NCI-H2081 (cell line): ENCODE measurements at places on chromosomes 3 and 15.

- DNase-seq, result no peak
Observed at GRCh38 chr3:112635674-112636073, 5.3 kb downstream of the CCDC80 start.

DNA sequence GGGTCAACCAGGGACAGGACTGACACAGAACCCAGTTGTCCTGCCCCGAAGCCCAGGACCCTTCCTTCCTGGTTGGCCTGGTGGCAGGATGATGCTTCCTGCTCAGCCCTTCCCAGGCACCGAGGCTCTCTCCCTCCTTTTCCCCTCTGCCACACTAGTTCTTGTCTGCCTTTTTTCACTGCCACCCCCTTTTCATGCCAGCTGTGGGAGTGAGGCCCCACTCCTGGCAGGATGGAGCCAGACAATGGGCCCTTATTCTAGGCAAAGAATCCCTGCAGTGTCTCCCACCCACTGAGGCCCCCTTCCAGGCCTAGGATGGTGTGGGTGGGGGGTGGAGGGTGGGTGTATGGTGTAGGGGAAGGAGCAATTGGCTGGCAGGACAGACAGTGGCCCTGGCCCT lies 1.1 kb upstream of the SCAMP5 start:
- DNase-seq, result peak; percentile 43

GRCh38 chr15:87901008-87901407 lies 355.5 kb downstream of the NTRK3 start:
- DNase-seq, result no peak

DNA sequence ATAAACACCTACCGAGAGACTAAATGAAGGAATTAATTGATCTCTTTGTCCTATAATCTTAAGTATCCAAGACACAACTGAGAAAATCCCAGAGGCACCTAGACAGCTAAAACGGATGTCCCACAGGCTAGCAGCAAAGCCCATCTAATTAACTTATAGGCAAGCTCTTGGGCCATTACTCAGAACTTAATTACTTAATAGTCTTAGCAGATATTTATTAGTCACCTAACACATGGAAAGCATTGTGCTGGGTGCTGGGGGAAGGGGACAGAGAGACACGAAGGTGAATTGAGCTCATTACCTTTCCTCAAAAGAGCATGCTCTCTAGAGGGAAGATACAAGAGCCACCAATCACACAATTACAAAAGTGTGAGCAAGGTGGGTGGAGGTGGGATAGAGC lies 189.8 kb upstream of the PROK2 start:
- no peak for DNase-seq

- no peak for DNase-seq
Observed at GRCh38 chr15:30859091-30859874, 44.4 kb upstream of the FAN1 start.

- no peak for DNase-seq
Observed at GRCh38 chr15:47696351-47696750, 21.0 kb upstream of the SEMA6D start.

DNA sequence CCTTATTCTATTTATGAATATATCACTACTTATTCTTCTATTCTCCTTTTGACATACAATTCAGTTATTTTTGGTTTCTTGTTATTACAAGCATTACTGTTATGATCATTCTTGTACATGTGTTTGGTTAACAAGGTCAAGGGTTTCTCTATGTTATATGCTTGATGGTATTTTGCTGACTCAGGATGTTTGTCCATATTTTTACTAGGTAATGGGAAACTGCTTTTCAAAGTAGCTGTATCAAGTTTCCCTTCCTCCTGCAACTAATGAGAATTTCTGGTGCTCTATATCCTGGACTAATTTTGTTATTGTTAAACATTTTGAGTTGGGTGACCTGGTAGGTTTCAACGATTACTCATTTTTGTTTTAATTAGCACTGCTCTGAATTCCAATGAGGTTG lies 841.0 kb downstream of the OTOL1 start:
- no peak for DNase-seq

- DNase-seq, result no peak
Observed at GRCh38 chr3:16066975-16067374, 107.5 kb upstream of the GALNT15 start.

DNA sequence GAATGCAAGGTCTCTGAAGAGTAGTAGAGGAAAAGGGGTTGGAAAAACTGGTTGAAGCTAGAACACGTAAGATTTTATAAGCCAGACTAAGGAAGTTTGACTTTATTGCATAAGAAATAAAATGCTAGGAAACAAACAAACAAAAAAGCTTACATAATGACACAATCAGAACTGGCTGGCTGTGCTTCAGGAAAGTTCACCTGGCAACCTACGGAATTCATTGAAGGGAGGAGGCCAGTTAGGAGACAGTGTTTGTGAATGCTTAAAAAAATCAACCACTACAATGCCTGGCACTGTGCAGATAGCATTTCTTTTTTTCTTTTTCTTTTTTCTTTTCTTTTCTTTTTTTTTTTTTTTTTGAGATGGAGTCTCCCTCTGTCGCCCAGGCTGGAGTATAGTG lies 1.9 kb upstream of the ICE2 start:
- no peak for DNase-seq

- peak; percentile 59 for DNase-seq
Observed at GRCh38 chr3:85474241-85474640, 515.5 kb downstream of the CADM2 start.

GRCh38 chr15:70083418-70083817 lies 14.3 kb downstream of the TLE3 start:
- no peak for DNase-seq

GRCh38 chr15:100434561-100434960 lies 92.8 kb upstream of the ADAMTS17 start:
- no peak for DNase-seq

- DNase-seq, result no peak
Observed at GRCh38 chr3:57840473-57840872, 84.4 kb downstream of the SLMAP start.

- no peak for DNase-seq
Observed at GRCh38 chr3:52827441-52827840, 3.0 kb downstream of the ITIH4 start.

- DNase-seq, result no peak
Observed at GRCh38 chr3:138846262-138846791, 11.6 kb upstream of the PIK3CB start.

- no peak for DNase-seq
Observed at GRCh38 chr15:65559941-65560340, 29.7 kb downstream of the HACD3 start.

DNA sequence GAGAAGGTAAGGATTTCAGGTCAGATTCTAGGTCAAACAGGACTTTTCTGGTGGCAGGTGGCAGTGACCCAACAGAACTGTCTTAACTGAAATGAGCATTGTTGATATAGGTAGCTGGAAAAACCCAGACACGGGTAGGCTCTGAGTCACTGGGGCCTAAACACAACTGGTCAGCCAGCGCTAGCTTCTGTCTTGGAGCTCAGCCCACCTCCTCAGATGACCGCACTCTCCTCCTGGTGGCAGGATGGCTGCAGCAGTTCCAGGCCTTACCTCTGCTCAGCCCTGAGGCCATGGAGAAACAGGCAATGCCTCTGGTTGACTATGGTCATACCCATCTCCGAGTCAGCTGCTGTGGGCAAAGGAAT lies 61.1 kb upstream of the GATA2 start:
- DNase-seq, result no peak

DNA sequence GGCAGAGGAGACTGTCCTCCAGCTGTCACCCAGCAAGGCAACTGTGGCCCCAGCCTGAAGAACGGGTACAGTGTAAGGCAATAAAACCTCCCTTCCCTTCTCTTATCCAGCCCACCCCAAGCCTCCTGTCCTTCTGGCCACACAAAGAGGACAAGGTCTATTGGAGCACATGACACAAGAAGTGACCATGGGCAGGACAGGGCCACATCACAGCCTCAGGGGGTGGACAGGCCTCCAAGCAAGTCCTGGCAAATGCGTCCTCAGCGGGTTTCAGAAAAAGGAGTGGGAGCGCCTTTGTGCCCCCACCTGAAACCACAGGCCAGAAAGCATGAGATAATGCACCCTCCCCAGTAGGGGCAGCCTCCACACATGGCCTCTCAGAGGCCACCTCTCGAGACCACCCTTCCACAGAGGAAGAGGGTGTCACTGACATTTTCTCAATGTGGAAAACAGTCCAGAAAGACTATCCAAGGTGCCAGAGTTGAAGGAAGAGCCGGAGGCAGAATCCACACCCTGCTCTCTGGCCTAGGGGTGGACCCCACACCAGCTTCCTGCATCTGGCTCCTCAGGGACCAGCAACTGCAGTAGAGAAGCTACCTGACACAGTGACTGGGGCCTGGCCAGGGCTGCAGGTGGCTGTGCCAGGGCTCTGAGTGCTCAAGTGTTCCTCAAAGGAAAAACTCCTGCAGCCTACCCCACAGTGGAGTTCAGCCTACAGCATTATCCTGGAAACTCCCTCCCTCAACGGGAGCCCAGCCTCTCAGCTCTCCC lies 43.9 kb downstream of the CCDC12 start:
- DNase-seq, result no peak

DNA sequence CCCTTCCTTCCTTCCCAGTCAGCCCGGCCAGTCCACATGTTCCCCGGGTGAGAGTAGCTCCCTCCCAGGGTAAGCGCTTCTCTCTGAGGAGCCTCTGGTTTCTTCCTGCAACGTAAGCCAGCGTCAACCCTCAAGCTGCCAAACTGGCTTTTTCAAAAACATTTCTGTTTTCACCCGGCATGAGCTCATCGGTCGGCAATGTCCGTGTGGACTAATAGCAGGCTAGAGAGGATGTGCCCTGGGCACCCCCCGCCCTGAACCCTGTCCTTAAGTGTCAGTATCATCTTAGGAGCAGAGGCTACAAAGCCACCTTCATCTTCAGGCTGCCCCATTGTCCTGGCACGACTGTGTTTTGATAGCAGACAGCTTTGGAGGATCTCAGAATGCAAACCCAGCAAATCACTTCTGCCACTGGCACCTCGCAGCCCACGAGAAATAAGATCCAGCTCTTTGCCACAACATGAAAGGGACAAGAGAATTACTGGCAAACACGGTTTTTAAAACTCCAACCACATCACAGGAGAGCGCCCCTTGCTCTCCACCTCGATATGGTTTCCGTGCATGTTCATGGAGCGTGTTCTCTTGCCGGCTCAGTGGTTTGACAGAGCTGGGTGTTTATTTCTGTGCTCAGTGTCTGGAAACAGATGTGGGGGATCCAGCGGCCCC lies 9.9 kb downstream of the ALDH1A3 start:
- no peak for DNase-seq

GRCh38 chr3:13110678-13111116 lies 37.5 kb upstream of the IQSEC1 start:
- peak; percentile 32 for DNase-seq

DNA sequence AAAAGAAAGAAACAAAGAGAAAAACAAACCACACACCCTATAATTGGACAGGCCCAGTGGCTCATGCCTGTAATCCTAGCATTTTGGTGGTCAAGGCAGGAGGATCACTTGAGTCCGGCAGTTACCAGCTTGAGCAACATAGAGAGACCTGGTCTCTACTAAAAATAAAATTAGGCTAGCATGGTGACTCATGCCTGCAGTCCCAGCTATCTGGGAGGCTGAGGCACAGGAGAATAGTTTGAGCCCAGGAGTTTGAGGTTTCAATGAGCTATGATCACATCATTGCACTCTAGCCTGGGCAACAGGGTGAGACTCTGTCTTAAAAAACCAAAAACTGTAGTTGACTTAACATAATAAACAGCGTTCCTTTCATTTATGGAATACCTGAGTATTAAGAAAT lies 72.3 kb upstream of the ST3GAL6 start:
- DNase-seq, result no peak

- DNase-seq, result no peak
Observed at GRCh38 chr3:145326666-145327065, 834.3 kb downstream of the PLOD2 start.

GRCh38 chr3:172397716-172398405 lies 50.4 kb downstream of the GHSR start:
- DNase-seq, result no peak

DNA sequence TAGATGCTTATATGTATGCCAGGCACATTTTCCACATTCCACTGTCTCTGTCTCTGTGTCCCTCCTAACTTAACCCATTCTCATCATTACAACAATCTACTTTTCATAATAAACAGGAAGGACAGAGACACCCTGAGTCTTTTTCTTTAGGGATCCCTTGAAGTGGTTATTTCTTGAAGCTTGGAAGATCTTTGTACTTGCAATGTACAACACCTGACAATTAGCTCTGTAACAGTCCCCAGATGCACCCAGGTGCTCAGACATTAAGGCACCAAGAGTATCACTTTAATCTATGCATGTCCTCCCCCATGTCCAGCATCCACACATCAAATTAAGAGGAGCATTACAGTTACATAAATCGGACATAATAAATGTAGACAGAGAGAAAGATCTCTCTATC lies 309.6 kb upstream of the KCNH8 start:
- DNase-seq, result no peak

DNA sequence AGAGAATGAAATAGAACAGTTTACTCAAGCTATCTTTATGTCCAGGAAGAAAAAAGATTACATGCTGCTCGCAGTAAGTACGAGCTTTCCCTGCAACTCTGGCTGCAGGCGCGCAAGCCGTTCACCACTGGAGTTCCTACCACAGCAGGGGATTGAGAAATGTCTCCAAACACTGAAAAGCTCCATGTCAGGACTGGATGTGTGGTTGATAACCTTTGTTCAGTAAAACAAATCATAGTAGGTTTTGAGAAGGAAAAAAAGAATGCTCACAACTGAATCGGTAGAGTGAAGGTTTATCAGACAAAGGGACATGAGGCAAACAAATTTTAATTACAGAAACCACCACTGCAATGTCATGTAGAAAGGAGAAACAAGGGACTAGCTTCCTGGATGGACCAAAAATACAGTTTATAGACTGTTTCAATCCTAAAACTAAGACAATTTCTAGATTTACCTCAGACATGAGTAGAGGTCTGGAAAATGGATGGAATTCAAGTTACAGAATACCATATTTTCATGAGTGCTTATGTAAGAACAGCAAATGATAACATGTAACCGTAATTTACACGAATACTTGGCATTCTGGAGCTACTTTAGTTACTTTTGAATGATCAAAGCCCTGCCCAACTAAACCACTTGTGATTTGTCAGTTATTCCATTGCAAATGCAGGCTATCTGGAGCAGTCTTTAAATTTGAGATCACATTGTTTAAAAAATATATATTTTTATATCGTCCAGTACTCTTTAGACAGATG lies 471.1 kb downstream of the SHQ1 start:
- no peak for DNase-seq

DNA sequence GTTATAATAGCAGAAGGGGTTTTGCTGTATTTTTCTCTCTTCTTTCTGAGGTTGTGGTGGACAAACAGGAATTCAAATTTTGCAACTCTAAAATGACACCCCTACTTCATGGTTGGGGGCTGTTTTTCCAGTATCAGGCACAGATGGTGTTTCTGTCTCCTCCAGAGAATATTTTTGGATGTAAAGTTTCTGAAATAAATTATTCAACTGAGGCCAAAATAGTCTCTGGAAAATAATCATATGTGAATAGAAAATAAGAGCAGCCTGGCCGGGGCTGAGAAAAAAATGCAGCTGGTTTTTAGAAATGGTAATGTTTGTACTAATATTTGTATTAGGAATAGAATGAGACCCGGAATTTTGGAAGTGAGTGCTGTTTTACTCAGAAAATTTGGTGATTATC lies 121.3 kb upstream of the ADAMTS9 start:
- no peak for DNase-seq

GRCh38 chr15:55060836-55061235 lies 135.9 kb downstream of the RSL24D1 start:
- DNase-seq, result no peak
